ENCODE measurements at places on chromosomes 5 and 9.

GRCh38 chr5:139298242-139298641 is 4.7 kb downstream of the MATR3 start:
- no peak for DNase-seq

GRCh38 chr9:100350188-100350587 is 2.6 kb downstream of the TEX10 start:
- DNase-seq = no peak

- no peak for DNase-seq
Measured at GRCh38 chr9:89532478-89532877, 34.6 kb upstream of the SEMA4D start.

DNA sequence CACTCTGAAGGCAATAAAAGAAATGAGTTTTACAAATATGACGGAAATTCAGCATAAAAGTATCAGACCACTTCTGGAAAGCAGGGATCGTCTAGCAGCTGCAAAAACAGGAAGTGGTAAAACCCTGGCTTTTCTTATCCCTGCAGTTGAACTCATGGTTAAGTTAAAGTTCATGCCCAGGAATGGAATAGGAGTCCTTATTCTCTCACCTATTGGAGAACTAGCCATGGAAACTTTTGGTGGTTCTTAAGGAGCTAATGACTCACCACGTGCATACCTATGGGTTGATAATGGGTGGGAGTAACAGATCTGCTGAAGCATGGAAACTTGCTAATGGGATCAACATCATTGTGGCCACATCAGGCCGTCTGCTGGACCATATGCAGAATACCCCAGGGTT is 93.5 kb upstream of the RGMB start:
- no peak for DNase-seq

DNA sequence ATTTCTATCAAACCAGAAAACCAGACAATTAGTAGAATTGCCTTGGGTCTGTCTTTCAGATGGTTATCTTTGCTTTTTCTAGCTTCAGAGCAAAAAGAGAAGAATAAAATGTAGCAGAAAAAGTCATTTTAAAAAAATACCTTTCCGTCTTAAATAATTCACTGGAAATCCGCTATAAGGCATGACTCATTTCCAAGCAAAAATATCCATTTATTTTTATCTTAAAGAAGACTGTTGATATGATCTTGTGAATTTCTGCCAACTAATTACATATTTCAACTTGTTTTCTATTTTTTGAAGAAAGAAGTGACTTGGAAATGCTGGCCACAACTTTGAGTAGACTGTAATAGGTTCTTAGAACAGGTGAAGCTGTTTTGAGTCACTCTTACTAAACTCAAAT is 83.7 kb downstream of the VCAN start:
- DNase-seq = no peak

- no peak for DNase-seq
Measured at GRCh38 chr5:180669661-180670060, 20.3 kb upstream of the FLT4 start.

DNA sequence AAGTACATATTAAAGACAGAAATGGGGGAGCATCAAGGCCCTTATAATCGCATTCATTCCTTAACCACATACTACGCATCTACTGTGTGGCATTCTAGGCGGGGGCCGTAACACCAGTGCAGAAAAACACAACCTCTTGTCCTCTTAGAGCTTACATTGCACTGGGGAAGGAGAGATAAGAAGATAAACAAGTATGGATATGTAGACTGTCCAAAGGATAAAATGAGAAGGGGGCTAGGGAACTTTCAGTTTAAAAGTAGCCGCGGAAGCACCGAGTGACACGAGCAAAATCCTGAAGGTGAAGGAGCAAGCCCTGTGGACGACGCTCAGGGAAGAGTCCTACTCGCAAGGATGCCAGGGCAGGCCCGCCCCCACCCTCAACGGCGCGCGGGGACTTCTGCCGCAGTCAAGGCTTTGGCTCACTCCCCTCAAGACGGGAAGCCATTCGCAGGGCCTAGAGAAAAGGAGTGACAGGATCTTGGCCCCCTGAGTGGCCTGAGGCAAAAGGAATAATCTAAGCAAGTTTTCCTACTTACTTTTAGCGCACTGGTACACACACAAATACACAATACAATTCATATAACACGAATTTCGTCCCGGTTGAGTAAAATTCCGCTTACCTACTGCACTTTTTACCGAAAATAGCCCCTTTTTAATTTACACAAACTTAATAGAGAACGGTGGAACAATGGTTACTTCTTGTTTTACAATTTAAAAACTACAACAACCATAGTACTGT is 1.3 kb upstream of the NIPBL start:
- peak; percentile 43 for DNase-seq

GRCh38 chr5:67293226-67293625 is 96.6 kb upstream of the CD180 start:
- no peak for DNase-seq

DNA sequence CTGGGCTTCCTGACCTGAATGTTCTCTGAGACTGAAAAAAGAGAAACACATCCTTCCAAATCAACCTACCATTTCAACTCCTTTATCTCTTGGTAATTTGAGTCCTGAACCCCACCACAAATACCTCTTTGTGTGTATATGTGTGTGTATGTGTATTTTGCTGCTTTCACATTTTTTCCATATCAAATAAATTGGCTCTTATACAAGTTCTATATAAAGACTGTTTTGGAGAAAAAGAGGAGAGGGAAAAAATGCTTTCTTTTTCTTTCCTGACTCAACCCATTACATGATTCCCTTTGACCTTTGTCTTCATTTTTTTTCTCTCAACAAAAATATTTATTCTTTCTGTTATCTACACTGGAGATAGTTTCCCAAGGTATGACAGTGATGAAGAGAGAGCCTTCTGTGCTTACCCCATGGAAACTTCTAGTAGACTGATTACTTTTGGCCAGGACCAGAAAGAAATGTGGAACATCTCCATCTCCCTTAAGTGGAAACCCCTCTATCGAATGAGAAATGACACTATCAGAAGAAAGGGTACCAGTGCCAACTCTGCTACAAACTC is 85.3 kb downstream of the PAPPA start:
- no peak for DNase-seq

- no peak for DNase-seq
Measured at GRCh38 chr5:178529080-178529479, 61.1 kb downstream of the COL23A1 start.

DNA sequence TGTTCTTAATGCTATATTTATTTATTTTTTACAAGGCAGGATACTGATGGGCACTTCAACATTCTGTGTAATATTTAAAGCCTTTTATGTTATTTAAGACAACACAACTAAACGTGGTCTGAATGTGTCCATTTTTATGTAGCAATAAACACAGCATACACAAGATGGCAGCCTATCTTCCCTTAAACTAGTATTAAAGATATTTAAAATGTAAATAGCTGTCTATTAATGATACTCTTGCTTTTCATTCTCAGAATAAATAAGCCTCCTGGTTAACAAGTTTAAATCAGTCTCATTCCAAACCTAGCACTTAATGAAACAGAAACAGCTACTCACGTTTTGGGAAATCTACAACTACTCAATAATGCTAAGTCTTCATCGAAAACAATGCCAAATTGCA is 315.7 kb downstream of the MCTP1 start:
- DNase-seq = no peak

- DNase-seq = no peak
Measured at GRCh38 chr5:172854451-172854871, 20.4 kb downstream of the ERGIC1 start.

DNA sequence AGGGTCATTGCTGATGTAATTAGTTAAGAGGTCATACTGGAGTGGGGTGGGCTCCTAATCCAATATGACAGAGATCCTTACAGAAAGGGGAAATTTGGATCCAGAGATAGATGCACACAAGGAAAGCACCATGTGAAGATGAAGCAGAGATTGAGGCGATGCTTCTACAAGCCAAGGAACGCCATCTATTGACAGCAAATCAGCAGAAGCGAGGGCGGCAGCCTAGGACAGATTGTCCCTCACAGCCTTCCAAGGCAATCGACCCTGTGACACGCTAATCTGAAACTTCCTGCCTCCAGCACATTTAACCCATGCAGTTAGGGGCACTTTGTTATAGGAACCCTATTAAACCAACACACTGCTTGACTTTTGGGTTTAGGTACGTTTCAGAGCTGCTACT is 285.1 kb upstream of the DAP start:
- DNase-seq = no peak

- no peak for DNase-seq
Measured at GRCh38 chr5:72541501-72542225, 34.5 kb upstream of the ZNF366 start.

- no peak for DNase-seq
Measured at GRCh38 chr5:107418902-107419301, 251.8 kb downstream of the EFNA5 start.

- no peak for DNase-seq
Measured at GRCh38 chr9:95643619-95644018, 126.8 kb upstream of the PTCH1 start.

GRCh38 chr5:7426284-7426683 is 30.3 kb downstream of the ADCY2 start:
- no peak for DNase-seq

DNA sequence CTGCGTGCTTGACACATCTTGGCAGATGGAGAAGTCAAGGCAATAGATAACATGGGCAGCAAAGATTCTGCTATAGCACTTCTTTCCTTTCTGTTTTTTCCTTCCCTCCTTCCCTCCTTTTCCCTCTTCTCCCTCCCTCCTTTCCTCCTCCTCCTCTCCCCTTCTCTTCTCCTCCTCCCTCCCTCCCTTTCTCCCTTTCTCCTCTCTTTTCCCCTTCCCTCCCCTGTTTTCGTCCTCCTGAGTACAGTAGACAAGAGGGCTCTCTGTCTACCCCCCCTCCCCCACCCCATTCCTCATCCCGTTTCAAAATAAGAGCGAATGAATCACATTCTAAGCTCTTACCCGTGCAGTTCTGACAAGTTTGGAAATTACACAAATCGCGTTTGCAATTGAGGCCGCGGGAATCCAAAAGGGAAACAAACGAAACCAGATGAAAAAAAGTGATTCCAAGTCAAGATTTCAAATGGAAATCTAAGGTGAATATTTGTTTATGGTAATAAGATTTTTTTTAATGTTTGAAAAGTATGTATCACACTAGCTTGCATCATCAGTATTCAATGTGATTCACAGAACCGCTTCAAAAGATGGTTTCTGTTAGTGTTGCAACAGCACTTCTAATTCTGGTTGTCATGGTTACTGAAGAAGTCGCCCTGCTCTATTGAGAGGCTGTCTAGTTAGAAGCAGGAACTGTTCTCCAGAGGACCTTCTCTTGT is 1.3 kb downstream of the NIM1K start:
- DNase-seq = no peak

- no peak for DNase-seq
Measured at GRCh38 chr5:109792613-109793012, 102.9 kb downstream of the MAN2A1 start.

DNA sequence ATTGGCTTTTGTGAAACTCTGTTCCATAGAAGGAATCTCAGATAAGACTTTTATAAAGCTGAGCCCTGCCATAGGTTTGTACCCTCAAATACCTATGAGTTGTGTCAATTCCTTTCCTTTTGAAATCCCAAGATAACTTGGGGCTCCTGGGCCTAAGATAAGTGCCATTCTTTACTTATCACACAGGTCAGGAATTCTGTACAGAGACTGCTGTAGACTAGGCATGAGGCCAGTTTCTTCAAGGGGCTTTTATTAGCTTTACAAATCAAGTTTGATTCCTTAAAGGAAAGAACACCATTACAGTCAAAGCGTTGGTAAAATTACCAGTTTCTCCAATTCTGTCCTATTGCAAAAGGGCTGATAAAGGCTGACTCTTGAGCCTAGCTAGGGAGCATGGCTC is 39.2 kb downstream of the SHC3 start:
- DNase-seq = no peak

- no peak for DNase-seq
Measured at GRCh38 chr5:116130471-116130870, 45.6 kb downstream of the COMMD10 start.

DNA sequence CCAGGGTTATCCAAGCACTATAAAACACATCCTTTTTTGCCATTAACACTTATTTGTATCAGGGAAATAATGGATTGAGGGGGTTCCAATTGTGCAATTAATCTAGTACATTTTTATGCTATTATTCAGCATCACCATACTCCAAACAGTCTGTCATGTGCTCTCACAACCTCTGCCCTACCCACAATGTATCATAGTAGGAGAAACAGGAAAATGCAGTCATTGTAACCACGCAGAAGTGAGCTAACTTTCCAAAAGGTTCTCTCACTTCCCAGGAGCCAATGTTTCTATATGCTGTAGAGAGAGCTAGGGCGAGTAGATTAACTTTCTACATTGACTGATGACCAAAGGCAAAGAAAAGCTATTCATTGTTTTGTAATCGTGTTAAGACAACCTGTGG is 29.8 kb downstream of the DAB2 start:
- DNase-seq = no peak

Measured in effector memory CD4-positive, alpha-beta T cell (primary cell).